OCI-LY7 (cell line): ENCODE measurements at places on chromosomes 5 and 9. TPM values are rescaled to one million over a fixed set of nuclear protein-coding genes. Genes with fewer than 3 reads are reported as not detected.

DNA sequence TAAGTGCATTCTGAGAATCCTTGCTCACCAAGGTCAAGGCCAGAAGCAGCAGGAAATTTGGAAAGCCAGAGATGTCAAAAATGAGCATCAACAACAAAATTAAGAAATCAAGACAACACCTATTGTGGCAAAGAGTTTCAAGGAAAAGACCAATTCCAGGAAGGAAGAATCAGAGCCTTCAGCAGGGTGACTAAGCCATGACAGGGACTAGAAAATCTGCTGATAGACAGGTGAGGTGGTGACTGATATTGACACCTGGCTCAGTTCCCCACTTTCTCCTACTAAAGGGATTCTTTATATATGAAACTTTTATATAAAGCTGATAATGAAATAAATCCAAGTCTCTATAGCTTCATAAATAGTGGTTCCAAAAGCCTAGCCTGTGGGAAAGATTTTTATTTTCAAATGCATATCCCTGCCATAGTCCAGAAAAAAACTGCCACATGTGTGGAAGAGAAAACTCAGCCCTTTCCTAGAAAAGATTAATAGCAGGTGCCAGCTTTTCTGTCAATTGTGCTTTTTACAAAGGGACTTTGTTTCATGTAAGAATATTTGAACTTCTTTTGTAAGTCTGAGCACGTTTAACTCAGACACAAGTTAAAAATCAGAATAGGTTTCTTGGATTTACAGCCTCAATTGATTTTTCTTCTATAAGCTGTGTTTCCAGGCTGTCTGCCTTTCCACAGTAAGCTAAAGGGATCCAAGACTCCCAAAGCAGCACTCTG, 81.1 kb upstream of the GRAMD2B start:
- DNase-seq: no peak

DNA sequence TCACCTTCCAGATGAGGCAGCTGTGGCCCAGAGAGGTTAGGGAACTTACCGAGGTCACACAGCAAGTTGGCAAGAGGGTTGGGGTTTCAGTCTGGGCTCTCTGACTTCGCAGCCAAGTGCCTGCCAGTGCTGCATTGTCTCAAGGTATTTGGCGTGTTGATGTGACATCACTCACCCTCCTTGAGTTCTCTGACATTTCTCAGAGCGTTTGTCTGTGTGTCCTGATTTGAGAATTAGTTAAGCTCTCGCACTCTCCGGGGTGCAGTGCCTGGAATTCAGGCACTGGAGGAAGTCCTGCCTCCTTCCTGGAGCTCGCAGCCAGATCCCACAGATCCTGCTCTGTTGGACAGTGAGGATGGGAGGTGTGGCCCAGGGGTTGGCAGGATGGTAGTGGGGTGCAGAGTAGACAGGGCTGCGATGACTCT, 25.7 kb downstream of the WWC1 start:
- DNase-seq: no peak

The EGFL7 gene
- not detected in 2 replicates for total RNA-seq

The ESM1 gene
- total RNA-seq: not detected in 2 replicates

DNA sequence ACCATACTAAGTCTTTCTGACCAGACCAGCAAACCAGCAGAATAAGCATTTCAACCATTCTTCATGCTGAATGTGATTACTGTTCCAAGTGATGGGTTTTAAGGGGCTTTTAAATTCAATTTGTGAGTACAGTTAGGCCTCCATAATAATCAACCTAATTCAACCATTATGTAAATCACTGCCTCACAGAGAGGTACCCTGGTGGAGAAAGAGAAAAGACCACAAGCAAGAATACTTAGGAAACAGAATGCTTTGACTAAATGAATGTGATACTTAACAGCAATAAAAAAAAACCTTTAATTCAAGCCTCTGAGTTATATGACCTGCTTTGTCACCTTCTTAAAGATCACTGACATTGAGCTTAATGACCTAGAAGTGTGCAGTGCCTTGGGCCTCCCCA, 162.1 kb downstream of the EPB41L4A start:
- no peak for DNase-seq

DNA sequence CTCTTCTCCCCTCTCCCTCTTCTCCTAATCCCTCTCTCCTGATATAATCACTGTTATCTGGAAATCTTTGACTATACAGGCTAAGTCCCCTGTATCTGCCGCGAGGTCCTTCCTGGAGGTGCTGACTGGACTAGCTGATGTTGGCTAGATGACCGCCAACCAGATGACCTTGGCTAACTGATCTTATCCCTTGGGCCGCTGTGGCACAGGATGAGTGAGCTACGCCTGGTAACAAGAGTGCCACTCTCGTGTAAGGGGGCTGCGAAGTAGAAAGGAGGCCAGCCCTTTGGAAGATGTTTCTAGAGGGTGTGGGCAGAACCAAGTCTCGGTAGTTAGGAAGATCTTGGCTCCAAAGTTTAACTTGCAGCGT, 345 bp upstream of the PRRC1 start:
- DNase-seq: no peak

The FBXL7 gene
- total RNA-seq: not detected in 2 replicates

- DNase-seq: no peak
These were observed 34.0 kb downstream of the B4GALT1 start for GRCh38 chr9:33133186-33133585.

The MLANA gene
- not detected in 2 replicates for total RNA-seq
